AG20443 (cell line): ENCODE measurements at places on chromosomes 1 and 21.

- DNase-seq = no peak
Measured at GRCh38 chr1:32764826-32765569, 52.2 kb downstream of the YARS1 start.

GRCh38 chr1:154492115-154492514 lies 9.9 kb upstream of the TDRD10 start:
- DNase-seq = no peak

- DNase-seq = peak; percentile 77
Measured at GRCh38 chr1:181141431-181141910, 53.0 kb downstream of the IER5 start.

GRCh38 chr1:101122452-101123166 lies 97.0 kb upstream of the DPH5 start:
- no peak for DNase-seq

DNA sequence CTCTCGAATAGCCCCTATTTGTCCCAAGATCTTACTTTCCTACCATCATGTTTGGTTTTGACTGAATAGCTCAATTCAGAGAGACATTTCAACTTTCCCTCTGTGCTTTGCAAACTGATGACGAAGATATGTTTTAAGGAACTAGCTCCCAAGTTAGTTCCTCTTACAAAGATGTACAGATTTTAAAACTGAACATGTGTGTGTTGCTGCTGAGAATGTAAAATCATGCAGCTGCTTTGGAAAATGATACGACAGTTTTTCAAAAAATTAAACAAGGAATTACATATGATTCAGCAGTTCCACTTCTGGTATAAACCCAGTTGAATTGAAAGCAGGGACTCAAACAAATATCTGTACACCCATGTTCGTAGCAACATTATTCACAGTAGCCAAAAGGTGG lies 33.6 kb downstream of the KIF26B start:
- no peak for DNase-seq
